Activated T-cell treated with anti-CD3 and anti-CD28 coated beads, Interleukin-2, amount 50 U/mL, for 48 hours (primary cell): ENCODE measurements at places on chromosomes 6 and 20.

GRCh38 chr6:36054415-36054814 lies 26.8 kb downstream of the MAPK14 start:
- no peak for DNase-seq

DNA sequence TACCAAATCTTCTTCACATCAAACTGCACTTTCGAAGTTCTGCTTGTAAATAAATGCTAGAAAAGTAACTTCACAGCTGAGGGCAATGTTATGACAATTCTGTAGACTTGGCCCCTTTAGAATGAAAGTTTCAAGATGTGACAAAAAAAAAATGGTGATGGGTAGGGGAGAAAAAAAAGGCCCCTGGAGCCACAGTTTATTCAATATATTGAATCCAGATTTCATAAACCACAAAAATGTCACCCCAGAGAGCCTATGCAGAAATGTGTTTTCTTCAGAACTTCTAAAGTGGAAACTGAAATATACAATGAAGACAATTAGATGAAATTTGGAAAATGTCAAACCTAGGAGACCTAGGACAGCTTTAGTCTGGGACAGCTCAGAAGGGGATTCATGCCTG lies 143.1 kb downstream of the EDN3 start:
- no peak for DNase-seq

- no peak for DNase-seq
These were observed 5.3 kb upstream of the FILIP1 start for GRCh38 chr6:75498862-75499261.

GRCh38 chr20:36833275-36834020 lies 42.5 kb upstream of the TLDC2 start:
- no peak for DNase-seq

DNA sequence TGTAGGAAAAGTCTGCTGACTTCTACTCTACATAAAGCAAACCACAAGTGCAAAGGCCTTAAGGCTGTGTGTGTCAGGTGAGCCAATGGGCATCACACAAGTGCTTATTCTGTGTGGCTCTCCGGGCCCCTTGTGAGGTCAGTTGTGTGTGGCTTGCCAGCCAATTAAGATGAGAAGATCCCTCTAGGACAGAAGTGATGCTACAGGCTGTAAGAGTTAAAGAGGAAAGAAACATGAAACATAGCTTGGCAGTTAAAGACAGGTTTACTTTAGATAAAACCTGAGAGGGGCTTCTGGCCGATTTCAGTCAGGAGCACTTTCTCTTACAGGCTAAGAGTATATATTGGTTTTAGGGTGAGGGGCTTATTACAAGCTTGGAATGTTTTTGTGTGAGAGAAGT lies 242.4 kb downstream of the NFATC2 start:
- no peak for DNase-seq

DNA sequence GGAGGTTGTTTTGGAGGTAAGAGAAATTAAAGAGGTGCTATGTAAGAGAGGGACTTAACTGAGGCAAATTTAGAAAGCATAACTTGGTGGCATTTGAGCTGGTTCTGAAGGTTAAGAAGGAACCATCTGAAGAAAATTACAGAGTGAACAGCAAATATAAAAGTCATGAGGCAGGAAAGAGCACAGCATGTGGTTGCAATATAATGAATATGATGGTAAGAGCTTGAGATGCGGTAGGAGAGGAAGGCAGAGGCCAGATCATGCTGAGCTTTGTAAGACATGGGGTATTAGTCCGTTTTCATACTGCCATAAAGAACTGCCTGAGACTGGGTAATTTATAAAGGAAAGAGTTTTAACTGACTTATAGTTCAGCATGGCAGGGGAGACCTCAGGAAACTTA lies 279.1 kb downstream of the UTRN start:
- no peak for DNase-seq

DNA sequence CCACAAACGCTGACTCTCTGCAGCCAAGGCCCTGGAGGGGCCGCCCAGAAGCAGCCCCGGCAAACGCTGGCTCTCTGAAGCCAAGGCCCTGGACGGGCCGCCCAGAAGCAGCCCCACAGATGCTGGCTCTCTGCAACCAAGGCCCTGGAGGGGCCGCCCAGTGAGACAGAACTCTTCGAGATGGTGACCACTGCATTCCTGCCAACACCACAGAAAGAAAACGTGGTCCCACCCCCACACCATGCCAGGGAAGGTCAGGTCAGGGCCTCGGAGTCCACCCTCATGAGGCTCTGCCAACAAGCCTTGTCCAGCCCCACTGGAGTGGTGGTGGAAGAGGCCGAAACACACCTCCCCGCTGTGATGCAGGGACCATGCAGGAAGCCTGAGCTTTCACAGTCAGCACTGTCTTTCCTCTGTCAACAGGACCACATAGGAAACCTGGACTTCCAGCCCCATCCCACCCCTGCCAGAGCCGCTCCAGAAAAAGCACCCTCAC lies 97.5 kb downstream of the DLL1 start:
- DNase-seq = no peak

- no peak for DNase-seq
These were observed 63.7 kb downstream of the PXDC1 start for GRCh38 chr6:3687847-3688246.

GRCh38 chr20:61166324-61166723 lies 85.7 kb upstream of the CDH4 start:
- DNase-seq = no peak

- no peak for DNase-seq
These were observed 32.0 kb downstream of the KIF16B start for GRCh38 chr20:16541226-16541625.

- no peak for DNase-seq
These were observed 107.7 kb upstream of the RALGAPA2 start for GRCh38 chr20:20820104-20820503.

- no peak for DNase-seq
These were observed 38.1 kb downstream of the B4GALT5 start for GRCh38 chr20:49675368-49676151.

DNA sequence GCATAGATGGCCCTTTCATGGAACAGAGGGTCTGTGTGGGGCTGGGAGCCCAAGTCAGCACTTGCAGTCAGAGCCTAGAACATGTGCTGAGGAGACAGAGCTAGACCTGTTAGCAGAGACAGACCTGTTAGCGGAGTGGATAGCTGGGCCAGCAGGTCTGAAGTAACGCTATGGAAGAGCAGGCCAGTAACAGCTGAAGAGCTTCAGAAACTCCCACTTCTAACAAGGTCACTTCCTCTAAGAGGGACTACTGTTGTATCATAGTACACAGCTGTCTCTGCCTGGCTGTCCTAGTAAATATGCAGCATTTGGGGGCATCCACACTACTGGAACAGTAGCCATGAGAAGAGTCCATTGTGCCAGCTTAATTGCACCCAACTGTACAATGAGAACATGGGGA lies 41.2 kb upstream of the POLR1H start:
- no peak for DNase-seq

- no peak for DNase-seq
These were observed 84.1 kb downstream of the BTBD9 start for GRCh38 chr6:38555606-38556005.

DNA sequence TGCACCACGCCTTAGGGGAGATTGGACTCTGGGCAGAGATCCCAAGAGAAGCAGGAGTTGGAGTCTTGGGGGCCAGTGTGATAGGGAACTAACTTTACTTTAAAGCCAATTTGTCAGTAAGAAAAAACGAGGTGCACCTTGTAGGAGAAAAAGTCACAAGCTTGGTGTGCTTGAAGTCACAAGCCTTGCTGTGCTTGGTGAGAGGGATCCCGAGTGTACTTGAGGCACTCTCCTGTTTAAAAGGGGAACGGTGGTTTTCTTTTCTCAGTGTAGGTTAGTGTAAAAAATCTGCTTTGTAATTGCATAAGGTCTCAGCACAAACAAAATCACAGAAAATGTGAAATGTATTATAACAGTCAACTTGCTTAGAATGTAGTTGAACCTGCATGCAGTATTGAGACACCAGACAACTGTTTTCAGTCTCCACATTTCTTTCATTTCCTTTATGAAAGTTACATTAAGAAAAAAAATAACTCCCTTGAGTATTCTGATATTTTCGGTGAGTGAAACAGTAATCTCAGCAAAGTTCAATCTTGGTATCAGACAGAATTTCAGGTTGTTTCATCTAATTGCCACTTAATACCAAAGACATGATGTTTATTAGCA lies 111.1 kb upstream of the DUSP22 start:
- no peak for DNase-seq

GRCh38 chr20:17892189-17892938 lies 76.2 kb downstream of the SNX5 start:
- DNase-seq = no peak

DNA sequence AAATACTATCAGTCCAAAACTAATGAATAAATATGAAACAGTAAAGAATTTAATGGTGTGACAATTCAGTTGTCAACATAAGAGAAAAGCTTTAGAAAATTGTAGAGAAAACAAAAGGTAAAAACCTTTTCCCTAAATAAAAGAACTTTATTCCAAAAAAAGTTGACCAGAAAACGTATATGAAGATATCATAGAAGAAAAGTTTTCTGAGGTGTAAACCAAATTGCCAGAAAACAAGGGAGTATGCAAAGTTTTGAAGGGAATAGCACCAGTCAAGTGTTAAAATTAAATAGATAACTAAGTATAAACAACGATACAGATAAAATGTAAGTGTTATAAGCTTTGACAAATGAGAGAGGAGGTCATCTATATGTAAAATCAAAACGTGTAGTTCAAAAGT lies 104.9 kb downstream of the HIVEP1 start:
- no peak for DNase-seq

DNA sequence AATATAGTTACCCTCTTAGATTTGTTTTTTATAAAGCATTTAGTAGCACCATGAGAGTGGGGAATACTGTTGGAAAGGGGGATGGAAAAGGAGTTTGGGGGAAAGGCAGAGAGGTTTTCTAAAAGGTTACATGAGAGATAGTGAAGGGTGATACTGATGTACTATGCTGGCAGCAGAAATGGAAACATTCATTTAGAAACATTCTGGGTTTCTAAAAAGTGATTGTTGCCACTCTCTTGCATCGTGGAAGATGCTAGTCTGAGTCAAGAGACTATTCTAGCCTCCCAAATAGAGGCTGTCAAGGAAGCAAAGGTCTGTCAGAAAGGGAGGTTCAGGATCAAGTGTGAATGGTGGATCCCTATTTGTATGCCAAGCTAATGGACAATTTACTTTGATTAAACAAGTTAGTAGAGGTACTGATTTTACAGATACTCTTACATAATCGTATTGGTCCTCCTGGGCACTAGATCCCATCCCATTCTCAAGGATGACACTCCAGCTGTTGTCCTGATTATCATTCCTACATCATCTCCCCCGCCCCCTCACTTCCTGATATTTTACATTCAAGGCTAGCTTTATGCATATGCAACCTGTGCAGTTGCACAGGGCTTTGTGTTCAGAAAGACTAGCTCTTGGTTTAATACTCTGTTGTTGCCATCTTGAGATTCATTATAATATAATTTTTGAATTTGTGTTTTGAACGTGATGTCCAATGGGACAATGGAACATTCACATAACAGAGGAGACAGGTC lies 15.4 kb upstream of the ABT1 start:
- no peak for DNase-seq

GRCh38 chr6:13485923-13486562 lies 1.4 kb downstream of the GFOD1 start:
- peak; percentile 54 for DNase-seq

DNA sequence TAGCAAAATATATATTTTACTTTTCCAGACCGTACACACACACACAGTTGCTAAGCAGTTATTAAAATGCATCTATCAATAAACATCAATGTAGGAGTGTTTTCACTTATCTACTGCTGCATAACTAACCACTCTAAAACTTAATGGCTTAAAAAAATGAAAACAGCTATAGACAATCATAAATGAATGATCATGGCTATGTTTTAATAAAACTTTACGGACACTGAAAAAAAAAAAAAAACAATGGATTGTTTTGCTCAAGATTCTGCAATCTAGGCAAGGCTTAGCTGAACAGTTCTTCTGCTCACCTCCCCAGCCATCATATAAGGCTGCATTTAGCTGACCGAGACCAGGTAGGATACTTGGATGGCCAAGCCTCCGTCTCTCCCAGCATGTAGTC lies 125.4 kb upstream of the CCDC28A start:
- DNase-seq = no peak

GRCh38 chr20:60299951-60300350 lies 341.7 kb downstream of the CDH26 start:
- DNase-seq = no peak

- no peak for DNase-seq
These were observed 66.3 kb downstream of the PLCG1 start for GRCh38 chr20:41203660-41204059.

- DNase-seq = no peak
These were observed 71.2 kb upstream of the CCN6 start for GRCh38 chr6:111982681-111983080.

GRCh38 chr6:20402342-20403069 lies 827 bp downstream of the E2F3 start:
- peak; percentile 58 for DNase-seq

DNA sequence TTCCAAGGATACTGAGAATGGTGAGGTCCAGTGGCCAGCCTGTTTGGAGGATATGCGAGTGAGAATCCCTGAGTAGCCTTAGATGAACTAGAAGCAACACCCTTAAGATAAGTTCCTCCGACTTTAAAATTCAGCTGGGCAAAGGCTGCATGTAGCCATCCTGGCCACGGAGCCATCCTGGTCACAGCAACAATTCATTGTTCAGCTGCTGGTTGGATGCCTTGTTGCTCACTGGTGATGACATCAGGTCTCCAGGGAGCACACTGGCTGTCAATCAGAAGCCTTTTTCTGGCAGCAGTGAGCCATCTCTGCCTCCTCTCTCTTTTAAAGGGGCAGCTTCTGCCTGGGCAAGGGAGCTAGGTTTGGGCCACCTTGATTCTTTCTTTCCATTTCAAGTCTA lies 22.4 kb upstream of the RIMS4 start:
- no peak for DNase-seq

DNA sequence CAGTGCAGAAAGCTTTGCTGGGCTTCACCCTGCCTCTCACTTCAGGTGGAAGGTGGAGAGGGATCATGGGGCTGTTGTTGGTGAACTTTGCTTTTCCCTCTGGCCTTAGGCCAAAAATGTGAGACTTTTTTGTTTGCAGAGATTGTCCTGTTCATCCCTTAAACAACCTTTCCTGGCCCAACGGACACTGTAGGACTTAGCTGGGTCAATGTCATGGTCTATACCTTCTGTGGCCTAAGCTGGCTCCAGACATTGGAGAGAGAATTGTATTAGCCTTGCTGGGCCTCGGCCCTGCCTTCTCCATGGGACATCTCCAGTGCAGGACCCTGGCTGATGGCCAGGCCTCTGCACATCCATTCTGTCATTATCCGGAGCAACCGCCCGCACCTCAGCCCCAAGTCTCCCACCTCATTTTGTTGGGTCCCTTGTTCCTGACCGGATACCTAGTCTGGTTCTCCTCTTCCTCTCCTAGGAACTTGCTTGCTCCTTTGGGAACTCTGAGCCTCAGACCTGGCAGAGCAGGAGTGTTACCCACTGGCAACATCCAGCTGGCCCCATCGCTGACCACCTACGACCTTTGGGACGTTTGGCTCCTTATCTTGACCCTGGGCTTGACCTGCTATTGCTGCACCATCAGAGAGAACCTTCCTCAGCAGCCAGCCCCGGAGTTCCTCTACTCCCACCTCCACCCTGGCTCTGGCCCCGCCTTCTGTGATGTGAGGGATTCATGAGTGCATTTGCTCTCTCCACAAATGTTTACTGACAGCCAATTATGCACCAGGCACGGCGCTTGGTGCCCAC lies 128.2 kb downstream of the BANF2 start:
- no peak for DNase-seq
